ENCODE measurements at places on chromosomes 13 and 19.

DNA sequence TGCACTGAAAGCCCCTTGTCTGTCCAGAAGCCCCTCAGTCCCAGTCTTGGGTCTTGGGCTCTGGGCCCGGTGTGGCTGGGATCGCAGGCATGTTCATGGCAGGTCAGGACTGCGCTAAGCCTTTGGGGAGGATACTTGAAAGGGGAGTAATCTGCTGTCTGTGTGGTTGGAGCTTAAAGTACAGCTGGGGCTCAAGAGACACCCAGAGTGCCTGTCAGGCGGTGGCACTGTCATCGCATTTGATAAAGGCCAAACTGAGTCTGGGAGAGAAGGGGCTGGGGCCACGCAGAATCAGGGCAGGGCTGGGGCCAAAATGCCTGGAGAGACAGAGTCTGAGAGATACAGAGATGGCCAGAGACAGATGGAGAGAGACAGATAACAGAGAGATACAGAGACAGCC is 4.2 kb upstream of the CILP2 start:
- no peak for DNase-seq
- H3K4me1 ChIP-seq: no peaks in the 10 kb centered on the region
- H3K4me3 ChIP-seq: no peak overlapping the region
- no peaks in the 10 kb centered on the region for H3K36me3 ChIP-seq
- H3K27me3 ChIP-seq: peaks cover under 1% of the 10 kb centered on the region

DNA sequence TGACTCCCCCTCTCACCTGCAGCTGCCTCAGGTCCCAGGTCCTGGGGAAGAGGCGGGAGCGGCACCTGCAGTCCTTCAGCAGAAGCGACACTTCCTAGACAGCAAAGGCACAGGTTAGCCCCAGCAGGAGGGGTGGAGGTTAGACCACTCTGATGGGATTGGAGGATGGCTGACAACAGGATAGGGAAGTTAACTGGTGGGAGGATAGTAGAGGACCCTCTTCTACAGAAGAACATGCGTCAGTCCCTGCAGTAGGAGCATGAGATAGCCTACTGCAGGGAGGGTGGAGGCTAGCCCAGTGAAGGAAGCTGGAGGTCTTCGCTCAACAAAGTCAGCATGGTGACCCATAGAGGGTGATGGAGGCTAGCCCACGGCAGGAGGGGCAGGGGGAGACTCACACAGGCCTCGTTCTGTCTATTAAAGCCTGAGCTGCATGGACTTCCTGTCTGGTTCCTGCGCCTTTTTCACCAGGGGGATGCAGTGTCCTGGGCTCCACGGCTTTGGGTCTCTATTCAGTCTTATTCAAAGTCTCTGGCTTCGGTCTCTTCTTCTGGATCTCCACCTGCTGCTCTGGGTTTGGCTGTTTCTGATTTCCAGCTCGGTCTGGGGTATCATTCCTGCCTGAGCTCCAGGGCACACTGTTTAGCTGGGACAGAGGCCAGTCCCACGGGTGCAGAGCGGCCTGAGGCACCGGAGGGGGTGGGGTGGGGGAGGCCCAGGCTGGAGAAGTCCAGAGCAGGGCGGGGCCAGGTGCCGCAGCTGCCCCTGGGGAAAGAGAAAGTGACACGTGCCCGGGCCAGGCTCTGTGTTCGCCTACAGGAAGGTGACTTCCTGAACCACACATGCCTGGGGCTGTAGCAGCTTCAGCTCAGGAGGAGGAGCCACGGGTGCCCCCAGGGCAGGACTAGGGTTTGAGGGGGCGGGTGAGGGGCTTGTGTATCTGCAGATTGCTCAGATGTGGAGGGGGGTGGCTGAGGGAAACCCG is 7.3 kb downstream of the IFNL3 start:
- peaks cover 8% of the 10 kb centered on the region for H3K27me3 ChIP-seq
- no peaks in the 10 kb centered on the region for H3K4me1 ChIP-seq
- no peaks in the 10 kb centered on the region for H3K36me3 ChIP-seq
- peak; percentile 21 for DNase-seq
- no peak overlapping the region for H3K4me3 ChIP-seq
- H3K27ac ChIP-seq: no peak overlapping the region

DNA sequence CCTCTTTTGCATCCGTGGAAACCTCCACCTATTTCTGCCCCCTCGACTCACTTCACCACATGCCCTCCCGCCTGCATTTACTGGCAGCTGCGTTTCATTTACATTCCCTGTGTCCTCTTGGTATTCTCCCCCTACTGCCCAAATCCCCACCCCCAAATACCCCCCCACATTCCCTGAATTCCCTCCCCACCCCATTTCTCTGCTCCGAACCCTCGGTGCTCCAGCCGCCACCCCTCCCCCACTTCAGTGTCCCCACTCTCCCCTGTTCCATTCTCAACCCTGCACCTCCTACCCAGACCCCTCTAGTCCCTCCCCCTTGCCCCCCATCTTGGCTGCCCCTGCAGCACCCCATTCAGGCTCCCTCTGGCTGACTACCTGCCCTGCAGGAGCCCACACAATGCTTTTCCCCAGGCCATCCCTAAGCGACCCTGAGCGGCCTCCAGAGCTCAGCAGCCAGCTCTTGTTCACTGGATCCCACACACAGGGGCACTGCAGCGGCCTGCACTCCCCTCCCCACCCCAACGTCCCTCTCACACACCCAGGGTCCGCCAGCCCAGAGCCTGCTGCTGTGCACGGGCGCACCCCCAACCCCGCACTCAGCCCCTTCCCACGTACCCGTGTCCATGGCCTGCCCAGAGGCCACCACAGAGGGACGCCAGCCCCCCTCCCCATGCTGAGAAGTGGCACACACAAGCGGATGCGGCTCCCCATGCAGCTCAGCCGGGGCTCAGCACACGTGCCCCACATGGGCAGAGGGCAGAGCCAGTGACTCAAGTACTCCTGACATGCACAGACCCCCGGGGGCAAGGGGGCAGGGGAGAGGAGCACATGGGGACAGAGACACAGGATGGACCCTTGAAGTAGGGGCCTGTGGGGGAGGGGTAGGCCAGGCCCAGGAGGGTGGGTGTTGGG is 26.3 kb downstream of the SHANK1 start:
- peaks cover 100% of the 10 kb centered on the region for H3K27me3 ChIP-seq
- DNase-seq: no peak
- H3K4me3 ChIP-seq: no peak overlapping the region
- H3K27ac ChIP-seq: no peak overlapping the region
- no peaks in the 10 kb centered on the region for H3K4me1 ChIP-seq
- H3K36me3 ChIP-seq: no peaks in the 10 kb centered on the region

DNA sequence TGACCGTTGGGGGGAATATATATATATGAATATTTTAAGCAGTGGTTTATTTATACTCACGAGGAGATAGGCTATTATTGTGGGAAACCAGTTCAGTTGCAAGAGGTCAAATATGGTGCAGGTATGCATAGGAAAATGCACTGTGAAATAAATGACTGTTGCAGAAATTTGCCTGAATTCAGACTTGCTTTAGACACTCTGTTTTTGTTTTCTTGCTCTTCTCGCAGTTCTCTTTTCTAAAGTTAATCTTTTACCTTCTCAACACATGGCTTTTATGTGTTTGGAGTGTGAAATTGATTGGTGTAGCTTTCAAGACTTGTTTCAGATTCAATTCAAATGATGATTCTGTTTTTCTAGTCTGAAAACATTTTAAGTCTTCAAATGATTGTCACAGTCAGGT is 109.7 kb downstream of the LRCH1 start:
- no peaks in the 10 kb centered on the region for H3K27me3 ChIP-seq
- no peak overlapping the region for H3K27ac ChIP-seq
- H3K4me1 ChIP-seq: peaks cover 54% of the 10 kb centered on the region
- no peaks in the 10 kb centered on the region for H3K36me3 ChIP-seq
- H3K4me3 ChIP-seq: no peak overlapping the region
- DNase-seq: no peak

DNA sequence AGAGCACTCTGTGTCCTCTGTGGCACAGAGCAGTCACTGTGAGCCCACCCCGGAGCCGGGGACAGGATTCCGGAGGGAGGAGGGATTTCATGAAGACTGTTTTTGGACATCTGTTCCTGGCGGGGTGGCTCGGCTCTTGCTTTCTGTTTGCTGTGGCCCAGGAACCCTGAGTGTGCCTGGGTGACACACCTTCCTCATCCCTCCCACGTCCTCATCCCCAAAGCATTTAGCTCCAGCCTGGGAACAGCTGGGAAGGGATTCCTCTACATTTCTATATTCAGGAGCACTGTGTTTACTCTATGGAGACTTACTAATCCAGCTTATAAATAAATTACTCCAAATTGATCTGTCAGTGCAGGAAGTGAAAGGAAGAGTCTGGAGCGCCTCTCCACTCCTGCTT is 97.8 kb upstream of the UBL3 start:
- H3K36me3 ChIP-seq: no peaks in the 10 kb centered on the region
- H3K4me3 ChIP-seq: no peak overlapping the region
- DNase-seq: no peak

- H3K36me3 ChIP-seq: no peaks in the 10 kb centered on the region
- DNase-seq: no peak
- H3K27ac ChIP-seq: no peak overlapping the region
- no peak overlapping the region for H3K4me3 ChIP-seq
- no peaks in the 10 kb centered on the region for H3K27me3 ChIP-seq
These were observed 20.1 kb downstream of the FPR3 start for GRCh38 chr19:51815043-51815442.

DNA sequence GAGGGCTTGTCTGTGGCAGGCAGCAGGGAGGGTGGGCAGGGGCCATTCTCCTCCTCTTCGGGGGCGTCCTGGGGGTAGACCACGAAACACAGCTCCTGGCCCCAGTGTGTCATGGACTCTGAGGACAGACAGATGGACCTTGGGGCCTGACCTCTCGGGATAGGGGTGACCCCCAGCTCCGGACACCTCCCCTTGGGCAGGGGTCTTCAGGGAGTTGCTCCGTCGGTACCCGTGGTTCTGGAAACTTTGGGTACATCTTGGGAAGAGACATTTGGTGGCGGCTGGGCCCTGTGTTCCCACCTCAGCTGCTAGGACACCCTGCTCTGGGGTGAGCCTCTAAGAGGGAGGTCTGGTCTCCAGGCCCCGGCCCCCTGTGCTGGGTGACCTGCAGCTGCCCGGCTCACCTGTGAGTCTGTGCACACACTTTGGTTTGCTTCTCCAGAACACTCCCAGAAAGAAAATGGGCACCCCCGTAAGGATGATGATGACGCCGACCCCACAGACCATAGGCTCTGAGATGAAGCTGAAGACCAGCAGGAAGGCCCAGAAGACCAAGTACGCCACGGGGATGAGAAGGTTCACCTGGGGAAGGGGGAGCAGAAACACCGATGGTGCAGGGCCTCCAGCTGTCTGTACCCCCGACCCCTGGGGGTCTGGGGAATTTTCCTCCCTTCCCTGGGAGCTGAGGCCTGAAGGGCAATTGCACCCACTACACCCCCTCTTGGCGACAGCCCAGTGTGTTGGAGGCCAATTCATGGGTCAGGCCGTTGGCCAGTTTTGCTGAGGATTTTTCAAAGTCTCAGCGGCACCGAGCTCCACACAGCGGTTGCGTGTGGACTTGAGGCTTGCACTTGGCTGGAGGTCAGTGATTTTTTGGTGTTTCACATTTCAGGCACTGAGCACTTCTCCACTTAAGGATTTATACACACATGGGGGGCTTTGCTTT is 15.0 kb downstream of the LRP3 start:
- no peak overlapping the region for H3K4me3 ChIP-seq
- H3K36me3 ChIP-seq: no peaks in the 10 kb centered on the region
- H3K4me1 ChIP-seq: no peaks in the 10 kb centered on the region

DNA sequence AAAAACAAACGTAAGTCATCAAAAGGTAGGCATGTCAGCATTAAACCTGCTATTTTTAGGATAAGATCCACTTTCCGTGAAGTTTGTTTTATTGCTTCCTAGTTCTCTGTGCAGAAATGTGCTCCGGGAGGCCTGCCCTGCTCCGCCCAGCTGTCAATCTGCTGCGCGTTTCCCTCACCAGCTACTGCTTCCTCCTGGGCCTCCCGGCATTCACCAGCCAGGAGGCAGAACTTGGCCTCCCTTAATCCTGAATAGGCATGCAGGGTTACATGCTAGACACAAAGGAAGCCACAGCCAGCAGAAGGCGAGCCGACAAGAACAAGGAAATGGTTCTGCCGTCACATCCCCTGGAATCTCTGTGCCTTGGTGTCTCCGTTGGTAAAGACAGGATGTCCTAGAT is 386.2 kb downstream of the IRS2 start:
- H3K4me1 ChIP-seq: no peaks in the 10 kb centered on the region
- no peak overlapping the region for H3K4me3 ChIP-seq
- no peaks in the 10 kb centered on the region for H3K36me3 ChIP-seq
- DNase-seq: no peak
- H3K27me3 ChIP-seq: no peaks in the 10 kb centered on the region

DNA sequence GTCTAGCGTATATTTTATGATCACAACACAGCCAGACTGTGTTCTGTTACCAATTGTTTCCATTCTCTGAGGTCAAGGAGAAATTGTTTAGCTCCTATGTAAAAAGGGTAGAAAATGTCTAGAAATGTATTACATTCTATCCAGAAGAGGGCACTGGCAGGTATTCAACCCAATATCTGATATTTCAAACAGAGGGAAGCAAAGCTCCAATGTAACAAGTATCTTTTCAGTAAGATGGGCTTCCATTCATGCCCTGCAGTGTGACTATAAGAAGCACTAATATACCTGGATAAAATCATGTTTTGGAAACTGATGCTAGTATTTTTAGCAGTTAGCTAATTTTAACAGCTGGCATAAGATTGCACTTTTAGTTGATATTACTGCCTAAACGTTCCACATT is 312.7 kb downstream of the FGF14 start:
- no peaks in the 10 kb centered on the region for H3K36me3 ChIP-seq
- no peak overlapping the region for H3K27ac ChIP-seq
- H3K4me1 ChIP-seq: no peaks in the 10 kb centered on the region
- DNase-seq: no peak

GRCh38 chr19:38378866-38379265 is 4.5 kb downstream of the PSMD8 start:
- H3K4me3 ChIP-seq: no peak overlapping the region
- H3K27ac ChIP-seq: no peak overlapping the region
- no peaks in the 10 kb centered on the region for H3K4me1 ChIP-seq
- peaks cover 26% of the 10 kb centered on the region for H3K36me3 ChIP-seq
- no peak for DNase-seq
- H3K27me3 ChIP-seq: no peaks in the 10 kb centered on the region

GRCh38 chr13:113746143-113746525 is 12.9 kb upstream of the TMEM255B start:
- no peaks in the 10 kb centered on the region for H3K27me3 ChIP-seq
- H3K27ac ChIP-seq: peak overlapping the region; percentile 30
- no peaks in the 10 kb centered on the region for H3K36me3 ChIP-seq

DNA sequence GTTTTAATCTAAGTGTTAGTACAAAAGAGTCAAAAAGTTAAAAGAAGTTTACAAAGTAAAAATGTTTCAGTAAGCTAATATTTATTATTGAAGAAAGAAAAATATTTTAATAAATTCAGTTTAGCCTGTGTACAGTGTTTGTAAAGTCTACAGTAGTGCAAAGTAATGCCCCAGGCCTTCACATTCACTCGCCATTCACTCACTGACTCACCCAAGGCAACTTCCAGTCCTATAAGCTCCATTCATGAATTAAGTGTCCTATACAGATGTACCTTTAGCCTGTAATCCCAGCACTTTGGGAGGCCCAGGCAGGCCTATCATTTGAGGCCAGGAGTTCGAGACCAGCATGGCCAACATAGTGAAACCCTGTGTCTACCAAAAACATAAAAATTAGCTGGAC is 24.1 kb upstream of the AKAP11 start:
- H3K36me3 ChIP-seq: no peaks in the 10 kb centered on the region
- no peaks in the 10 kb centered on the region for H3K4me1 ChIP-seq
- H3K27ac ChIP-seq: no peak overlapping the region
- no peak overlapping the region for H3K4me3 ChIP-seq

- H3K27ac ChIP-seq: no peak overlapping the region
- H3K4me1 ChIP-seq: no peaks in the 10 kb centered on the region
- peaks cover 20% of the 10 kb centered on the region for H3K36me3 ChIP-seq
- H3K27me3 ChIP-seq: no peaks in the 10 kb centered on the region
- no peak overlapping the region for H3K4me3 ChIP-seq
These were observed 15.3 kb downstream of the ZBTB7A start for GRCh38 chr19:4051175-4052101.

Data from cardiac muscle cell (in vitro differentiated cells and primary cell).